Endodermal cell (in vitro differentiated cells): ENCODE measurements at places on chromosomes 7 and 10. TPM values are rescaled to one million over a fixed set of nuclear protein-coding genes. Genes with fewer than 3 reads are reported as not detected.

ASB10 gene
- total RNA-seq = not detected in 3 replicates

GRCh38 chr7:55438757-55439525, 73.8 kb downstream of the LANCL2 start:
- no peak for DNase-seq

GRCh38 chr10:59072038-59072437, 104.4 kb upstream of the PHYHIPL start:
- DNase-seq = no peak

DNA sequence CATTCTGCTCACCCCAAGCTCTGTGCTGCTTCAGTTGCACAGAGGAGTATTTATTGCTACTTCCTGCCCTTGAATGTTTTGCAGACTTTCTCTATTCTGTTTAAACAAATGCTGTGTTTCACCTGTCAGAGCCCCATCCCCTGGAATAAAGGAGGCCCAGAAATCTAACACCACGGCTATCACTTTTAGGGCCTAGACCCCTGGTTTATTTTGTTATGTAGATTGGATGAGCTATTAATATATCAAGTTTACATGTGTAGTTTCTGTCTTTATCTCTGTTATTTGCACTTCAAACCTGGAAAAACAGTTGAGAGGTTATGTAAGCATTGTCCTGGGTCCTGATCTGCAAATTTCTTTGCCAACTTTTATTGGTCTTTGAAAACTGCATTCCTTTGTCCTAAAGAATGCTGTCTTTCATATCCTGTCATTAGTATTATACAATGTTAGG, 630.1 kb downstream of the PARD3 start:
- DNase-seq = no peak

DNA sequence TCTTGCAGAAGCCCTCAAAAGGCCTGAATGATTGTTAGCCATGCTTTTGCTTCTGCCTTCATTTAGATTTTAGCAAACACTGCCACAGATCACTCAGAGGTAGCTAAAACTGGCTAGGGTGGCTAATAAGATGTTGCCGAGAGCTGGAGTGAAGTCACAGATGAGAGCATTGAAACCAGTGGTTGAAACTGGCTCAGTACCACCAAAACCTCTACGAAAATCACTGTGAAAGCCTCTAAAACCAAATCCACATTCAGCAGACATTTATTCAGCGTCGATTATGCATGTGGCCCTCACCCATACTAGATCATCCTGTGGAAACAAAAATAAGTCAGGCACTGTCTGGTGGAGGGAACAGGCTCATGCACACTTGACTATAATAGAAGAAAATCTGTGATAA, 50.8 kb downstream of the PIK3CG start:
- DNase-seq = no peak

- DNase-seq = no peak
Observed at GRCh38 chr10:34080485-34081346, 734.4 kb downstream of the PARD3 start.
